Activated T-helper 1 cell treated with anti-CD3 and anti-CD28 coated beads, Interleukin-2, amount 50 U/mL, for 16 hours (primary cell): ENCODE measurements at places on chromosomes 1 and 21.

- no peak for DNase-seq
Observed at GRCh38 chr1:170662561-170663403, 1.1 kb upstream of the PRRX1 start.

DNA sequence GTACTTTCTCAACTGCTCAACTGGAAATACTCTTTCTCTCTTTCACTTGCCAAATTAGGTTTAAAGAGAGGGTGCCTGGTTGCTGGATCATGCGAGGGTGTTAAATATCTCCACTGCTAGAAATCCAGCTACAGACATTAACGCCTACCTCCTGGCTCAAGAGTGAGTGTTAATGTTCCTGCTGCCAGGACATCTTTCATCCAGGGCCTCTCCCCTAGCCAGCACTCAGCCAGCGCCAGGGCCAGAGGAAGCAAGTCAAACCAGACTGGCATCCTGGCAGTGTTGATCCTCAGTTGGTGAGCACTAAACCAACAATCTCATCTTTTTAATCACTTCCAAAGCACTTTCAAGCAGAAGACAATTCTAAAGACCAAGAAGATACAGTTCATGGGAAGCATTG is 92.9 kb upstream of the BARHL2 start:
- DNase-seq, result no peak

- no peak for DNase-seq
Observed at GRCh38 chr1:212498283-212499040, 65.7 kb downstream of the NENF start.

- no peak for DNase-seq
Observed at GRCh38 chr1:196733091-196733970, 41.3 kb upstream of the CFHR3 start.

GRCh38 chr1:4702932-4703331 is 48.5 kb downstream of the AJAP1 start:
- DNase-seq, result no peak

GRCh38 chr1:58921342-58921741 is 137.5 kb upstream of the JUN start:
- DNase-seq, result no peak

- DNase-seq, result no peak
Observed at GRCh38 chr1:196306421-196306820, 301.8 kb downstream of the KCNT2 start.

GRCh38 chr1:25900219-25900618 is 6.0 kb downstream of the STMN1 start:
- DNase-seq, result no peak
